T-helper 2 cell (primary cell): ENCODE measurements at places on chromosomes 4 and X.

DNA sequence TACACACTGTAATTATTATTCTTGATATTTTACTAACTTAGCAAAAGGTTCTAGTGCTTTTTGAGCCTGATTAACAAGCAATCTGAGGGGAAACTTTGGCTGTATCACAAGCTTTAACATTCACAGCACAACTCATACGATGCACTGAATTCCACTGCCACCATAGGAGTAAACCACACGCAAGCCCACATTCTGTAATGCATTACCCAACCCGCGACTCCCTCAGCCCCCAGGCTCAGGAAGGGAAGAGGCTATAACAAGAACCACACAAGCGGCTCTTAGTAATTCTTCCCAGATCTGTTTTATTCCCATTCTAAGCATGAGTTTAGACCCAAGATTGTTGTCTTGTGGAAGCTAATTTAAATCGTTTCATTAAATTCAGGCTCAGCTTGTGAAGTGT lies 138.5 kb upstream of the TBL1X start:
- no peak for DNase-seq

GRCh38 chr4:1499465-1499864 lies 93.2 kb upstream of the NKX1-1 start:
- DNase-seq: no peak

DNA sequence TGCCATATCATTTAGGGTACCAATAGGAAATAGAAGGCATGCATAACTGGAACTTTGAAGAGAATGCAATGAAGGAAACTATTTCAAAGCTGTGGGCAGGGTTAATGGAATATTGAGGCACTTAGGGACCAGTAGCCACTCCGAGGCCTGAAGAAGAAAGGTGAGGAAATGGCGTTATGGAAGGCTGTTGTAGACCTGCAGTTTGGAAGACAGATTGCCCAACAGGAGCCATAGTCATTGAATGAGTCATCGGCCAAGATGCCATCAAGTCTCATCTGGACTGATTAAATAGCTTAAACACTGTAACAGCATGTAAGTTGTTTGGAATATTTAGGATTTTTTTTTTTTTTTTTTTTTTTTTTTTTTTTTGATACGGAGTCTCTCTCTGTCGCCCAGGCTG lies 11.6 kb downstream of the CXCL13 start:
- no peak for DNase-seq

DNA sequence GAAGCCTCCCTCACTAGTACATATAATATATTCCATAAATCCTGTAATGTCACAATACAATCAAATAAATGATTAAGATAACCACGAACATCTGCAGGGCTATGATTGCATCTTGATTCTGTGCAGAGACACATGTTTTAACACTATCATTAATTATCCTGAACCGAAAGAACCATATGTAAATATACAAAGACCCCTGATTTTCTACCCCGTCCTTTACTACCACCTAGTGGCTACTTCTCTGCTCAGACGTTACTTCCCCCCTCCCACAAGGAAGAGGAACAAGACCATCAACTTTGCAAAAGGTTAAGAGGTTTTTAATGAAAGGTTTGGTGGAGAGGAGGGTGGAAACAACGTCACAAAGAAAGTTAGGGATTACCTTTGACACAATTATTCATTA lies 134.0 kb downstream of the COL4A6 start:
- no peak for DNase-seq

DNA sequence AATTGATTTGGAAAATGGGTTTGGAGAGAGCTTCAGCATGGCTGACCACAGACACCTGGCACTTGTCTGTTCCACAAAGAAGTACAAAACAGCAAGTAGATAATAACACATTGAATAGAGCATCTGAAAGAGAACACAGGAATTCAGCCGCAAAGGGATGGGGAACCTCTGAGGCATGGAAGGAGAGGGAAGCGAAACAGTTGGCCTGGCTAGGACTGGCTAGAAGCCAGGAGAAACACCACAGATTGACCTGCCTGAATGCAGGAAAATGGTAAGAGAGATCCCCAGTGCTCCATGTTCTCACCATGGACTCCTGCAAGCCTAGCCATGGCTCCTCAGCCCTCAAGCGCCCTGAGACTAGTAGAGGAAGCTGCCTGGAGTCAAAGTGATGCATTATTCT lies 169.7 kb upstream of the SH3RF1 start:
- no peak for DNase-seq

DNA sequence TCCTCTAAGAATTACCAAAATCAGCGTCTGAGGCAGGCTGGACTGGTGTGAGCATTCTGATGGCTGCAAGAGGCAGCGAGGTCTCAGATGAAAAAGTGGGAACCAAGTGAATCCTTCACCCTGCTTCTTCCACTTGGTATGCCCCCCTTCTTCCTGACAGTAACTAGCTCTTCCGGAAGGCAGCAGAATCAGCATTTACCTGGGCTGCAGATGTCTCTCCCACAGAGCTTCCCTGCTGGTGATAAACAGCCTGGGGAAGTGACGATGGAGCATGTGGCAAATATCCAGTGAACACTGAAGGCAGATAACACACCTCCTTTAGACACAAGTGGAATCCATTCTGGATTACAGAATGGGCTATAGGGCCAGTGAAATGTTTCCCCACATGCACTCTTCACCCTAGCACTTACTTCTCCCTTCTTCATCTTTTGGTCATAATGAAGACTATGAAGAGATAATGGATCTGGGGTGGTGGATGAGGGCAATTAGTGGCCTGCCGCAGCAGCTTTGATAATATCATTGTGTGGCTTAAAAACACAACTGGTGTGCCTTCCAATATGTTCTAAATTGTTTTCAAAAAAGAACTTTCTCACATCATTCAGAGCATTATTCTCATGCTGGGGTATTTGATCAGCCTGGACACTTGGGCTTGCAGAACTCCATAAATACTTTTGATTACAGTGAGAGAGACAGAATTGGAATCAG lies 60.8 kb upstream of the TBC1D9 start:
- no peak for DNase-seq
